ENCODE measurements at places on chromosomes 12 and 14. TPM values are rescaled to one million over a fixed set of nuclear protein-coding genes. Genes with fewer than 3 reads are reported as not detected.

OTX2 gene
- not detected for total RNA-seq

HCAR3 gene
- total RNA-seq = not detected

CLEC4C gene
- 0.39 TPM for total RNA-seq

RFX4 gene
- not detected for total RNA-seq

CMKLR1 gene
- total RNA-seq = 0.54 TPM

KLHL33 gene
- 0.27 TPM for total RNA-seq

DGKA gene
- total RNA-seq = 239 TPM

SALL2 gene
- total RNA-seq = 2.5 TPM

VASH1 gene
- 2.7 TPM for total RNA-seq

DNA sequence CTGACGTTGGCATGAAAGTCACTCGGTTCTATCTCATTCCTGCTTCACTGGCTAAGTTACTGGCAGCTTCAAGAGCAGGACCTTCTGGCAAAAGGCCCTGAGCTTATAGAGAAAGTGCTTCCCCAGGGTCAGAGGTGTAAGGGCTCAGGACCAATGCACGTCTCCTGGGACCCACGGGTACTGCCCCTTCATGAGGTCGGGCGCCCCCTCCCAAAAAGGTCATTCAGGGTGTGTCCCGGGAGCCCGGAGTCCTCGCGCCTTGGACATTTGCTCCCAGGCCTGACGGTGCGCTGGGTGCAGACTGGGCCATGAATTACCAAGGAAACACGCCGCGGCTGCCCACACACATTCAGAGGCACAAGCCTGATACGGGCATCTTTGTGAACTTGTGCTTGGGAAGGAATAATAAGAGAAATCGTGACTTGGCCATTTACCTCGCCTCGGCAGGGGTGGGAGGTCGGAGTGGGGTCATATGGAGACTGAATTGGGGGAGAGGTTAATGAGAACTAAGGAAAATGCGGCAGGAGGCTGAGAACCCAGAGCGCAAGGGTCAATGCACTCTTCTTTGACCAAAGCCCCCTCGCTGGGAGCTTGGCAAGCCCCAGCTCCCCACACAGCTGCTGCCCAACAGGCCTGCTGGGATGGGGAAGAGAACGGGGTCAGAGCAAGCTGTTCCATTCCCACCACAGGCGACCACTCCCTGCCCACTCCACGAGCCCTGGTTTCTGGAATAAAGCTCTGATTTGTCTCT is 15.7 kb upstream of the SLC6A12 start:
- no peak overlapping the region for H3K27ac ChIP-seq
- H3K4me3 ChIP-seq = no peak overlapping the region
- H3K36me3 ChIP-seq = no peaks in the 10 kb centered on the region
- no peaks in the 10 kb centered on the region for H3K27me3 ChIP-seq

DNA sequence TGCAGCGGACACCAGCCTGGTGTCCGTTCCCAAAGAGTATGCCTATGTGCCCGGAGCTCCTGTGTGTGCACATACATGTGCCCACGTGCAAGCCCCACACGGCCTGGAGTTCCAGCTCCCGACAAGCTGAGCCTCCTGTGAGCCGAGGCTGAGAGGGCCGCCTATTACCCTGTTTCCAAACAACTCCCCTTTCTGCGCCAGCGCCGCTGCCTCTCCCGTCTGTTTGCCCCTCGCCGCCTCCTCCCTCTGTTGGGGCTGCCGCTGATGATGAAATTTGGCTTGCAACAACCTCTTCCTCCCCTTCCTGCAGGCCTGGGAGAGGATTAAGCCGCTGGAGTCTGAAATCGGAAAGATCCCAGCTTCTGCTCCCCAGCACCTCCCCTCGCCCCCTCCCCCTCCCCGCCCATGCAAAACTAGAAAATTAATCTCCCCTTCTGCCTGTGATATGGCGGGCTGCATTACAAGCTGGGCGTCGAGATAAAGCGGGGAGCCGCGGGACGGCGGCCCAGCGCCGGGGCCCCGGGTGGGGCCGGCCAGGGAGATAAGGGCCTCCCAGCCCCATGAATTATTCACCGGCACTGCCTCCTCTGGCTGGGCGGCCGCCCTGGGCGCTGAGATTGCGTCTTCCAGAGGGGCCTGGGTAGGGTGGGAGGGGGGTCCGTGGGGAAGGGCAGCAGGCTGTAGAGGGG is 6.8 kb upstream of the ASIC1 start:
- peaks cover 4% of the 10 kb centered on the region for H3K4me1 ChIP-seq
- no peaks in the 10 kb centered on the region for H3K27me3 ChIP-seq
- no peak overlapping the region for H3K4me3 ChIP-seq
- DNase-seq = no peak

DNA sequence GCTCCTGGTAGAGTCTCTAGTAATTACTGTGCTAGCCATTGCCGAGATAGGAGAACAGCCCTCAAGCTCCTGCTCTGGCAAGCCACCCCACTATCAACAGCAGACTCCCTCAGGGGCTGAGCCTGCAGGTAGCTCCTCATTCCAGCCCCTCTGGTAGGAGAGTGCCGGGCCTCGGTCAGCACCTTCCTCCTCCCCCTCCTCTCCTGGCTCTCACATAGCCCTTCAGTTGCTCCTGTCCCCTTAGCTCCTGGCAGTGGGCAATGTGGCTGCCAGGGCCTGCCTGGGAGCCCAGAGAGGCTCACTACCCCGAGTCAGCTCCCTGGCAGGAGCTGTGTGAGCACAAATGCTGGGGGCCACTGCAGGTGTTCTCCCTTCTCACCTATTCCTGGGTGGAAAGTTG is 52.0 kb downstream of the IQSEC3 start:
- no peak for DNase-seq
- H3K4me3 ChIP-seq = no peak overlapping the region
- no peak overlapping the region for H3K27ac ChIP-seq
- H3K4me1 ChIP-seq = no peaks in the 10 kb centered on the region
- H3K27me3 ChIP-seq = peaks cover 3% of the 10 kb centered on the region
- no peaks in the 10 kb centered on the region for H3K36me3 ChIP-seq

DNA sequence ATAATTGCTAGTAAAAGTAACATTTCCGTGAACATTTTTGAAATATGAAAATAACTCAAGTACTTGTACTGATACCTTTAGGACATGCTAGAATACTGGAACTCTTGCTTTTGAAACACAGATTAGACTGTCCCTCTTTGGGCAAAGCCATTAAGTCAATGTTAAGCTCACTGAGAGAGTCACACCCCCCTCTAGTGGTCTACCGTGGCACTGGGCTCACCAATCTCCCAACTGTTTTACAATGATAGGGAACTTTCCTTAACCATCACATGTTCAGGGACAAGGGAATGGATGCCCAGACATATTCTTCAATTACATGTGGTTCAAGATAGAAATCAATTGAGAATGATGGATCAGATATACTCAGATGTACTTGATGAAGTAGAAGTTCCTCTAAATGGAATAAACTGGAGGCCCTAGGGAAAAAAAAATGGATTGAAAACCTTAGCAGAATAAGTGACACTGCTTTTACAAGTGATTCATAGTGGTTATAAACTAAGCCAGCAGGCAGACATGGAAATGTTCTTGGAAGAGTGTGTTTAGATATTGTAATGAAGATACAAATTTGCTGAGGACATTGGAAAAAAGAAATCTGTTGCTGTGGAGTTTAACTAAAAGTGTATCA is 17.8 kb downstream of the NANOG start:
- no peaks in the 10 kb centered on the region for H3K27me3 ChIP-seq
- peak; percentile 57 for DNase-seq
- H3K4me3 ChIP-seq = no peak overlapping the region

- no peaks in the 10 kb centered on the region for H3K27me3 ChIP-seq
- H3K4me3 ChIP-seq = no peak overlapping the region
- no peaks in the 10 kb centered on the region for H3K36me3 ChIP-seq
- no peaks in the 10 kb centered on the region for H3K4me1 ChIP-seq
- H3K27ac ChIP-seq = no peak overlapping the region
Measured at GRCh38 chr14:103836976-103837725, 10.2 kb downstream of the PPP1R13B start.

DNA sequence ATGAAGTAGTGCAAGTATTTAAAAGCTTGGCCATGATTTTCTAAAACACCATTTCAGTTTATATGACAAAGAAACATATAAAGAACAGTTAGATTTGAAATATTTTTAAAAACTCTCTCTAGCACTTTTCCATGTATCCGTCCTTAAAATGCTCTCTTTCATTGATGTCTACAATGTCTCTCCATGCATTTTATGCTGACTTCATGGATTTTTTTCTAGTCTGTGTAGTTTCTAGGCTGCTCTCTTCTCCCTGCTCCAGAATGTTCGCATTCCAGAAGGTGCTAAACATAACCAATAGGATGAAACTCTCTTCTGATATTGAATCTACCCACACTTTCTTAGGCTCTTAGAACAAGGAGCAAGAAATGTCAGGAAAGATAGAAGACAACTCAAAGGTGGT is 124.8 kb downstream of the PLCZ1 start:
- no peak overlapping the region for H3K27ac ChIP-seq
- H3K4me3 ChIP-seq = no peak overlapping the region
- no peak for DNase-seq

GRCh38 chr12:75503459-75503858 is 8.0 kb downstream of the KRR1 start:
- H3K36me3 ChIP-seq = peaks cover 25% of the 10 kb centered on the region
- H3K4me3 ChIP-seq = no peak overlapping the region
- DNase-seq = no peak
- H3K4me1 ChIP-seq = no peaks in the 10 kb centered on the region

DNA sequence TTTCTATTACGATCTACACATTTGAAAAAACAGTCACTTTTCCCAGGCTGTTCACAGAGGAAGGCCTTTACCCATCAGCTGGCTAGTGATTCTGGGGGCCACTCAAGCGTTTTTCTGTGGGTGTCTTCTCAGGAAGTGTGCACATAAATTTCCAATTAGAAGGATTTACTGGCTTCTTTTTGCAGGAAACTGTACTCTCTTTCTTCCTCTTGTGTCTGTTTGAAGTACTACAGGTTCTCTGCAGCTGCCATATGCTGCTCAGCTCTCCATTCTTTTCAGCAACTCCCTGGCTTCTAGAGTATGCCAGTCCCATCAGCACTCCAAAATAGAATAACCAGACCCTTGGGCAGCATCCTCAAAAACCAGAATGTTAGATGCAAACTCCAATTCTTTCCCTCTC is 110.4 kb upstream of the NAV3 start:
- no peak overlapping the region for H3K4me3 ChIP-seq
- no peak overlapping the region for H3K27ac ChIP-seq
- H3K27me3 ChIP-seq = no peaks in the 10 kb centered on the region
- no peaks in the 10 kb centered on the region for H3K36me3 ChIP-seq

GRCh38 chr12:128365032-128365431 is 98.1 kb downstream of the TMEM132C start:
- no peak overlapping the region for H3K27ac ChIP-seq
- H3K4me3 ChIP-seq = no peak overlapping the region
- no peak for DNase-seq
- no peaks in the 10 kb centered on the region for H3K4me1 ChIP-seq
- no peaks in the 10 kb centered on the region for H3K27me3 ChIP-seq

- DNase-seq = no peak
- no peak overlapping the region for H3K27ac ChIP-seq
- H3K4me1 ChIP-seq = no peaks in the 10 kb centered on the region
- no peaks in the 10 kb centered on the region for H3K27me3 ChIP-seq
Measured at GRCh38 chr12:91104812-91105466, 6.4 kb downstream of the LUM start.

DNA sequence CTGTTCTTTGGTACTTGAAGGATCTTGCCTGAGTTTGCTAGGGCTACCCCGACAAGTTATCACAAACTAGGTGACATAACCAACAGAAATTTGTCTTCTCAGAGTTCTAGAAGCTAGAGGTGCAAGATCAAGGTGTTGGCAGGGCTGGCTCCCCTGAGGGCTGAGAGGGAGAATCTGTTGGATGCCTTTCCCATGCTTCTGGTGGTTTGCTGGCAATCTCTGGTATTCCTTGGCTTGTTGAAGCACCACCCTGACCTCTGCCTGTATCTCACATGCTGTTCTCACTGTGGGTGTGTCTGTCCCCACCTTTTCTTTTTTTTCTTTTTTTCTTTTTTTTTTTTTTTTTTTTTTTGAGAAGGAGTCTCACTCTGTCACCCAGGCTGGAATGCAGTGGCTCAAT is 81.2 kb downstream of the VCPKMT start:
- H3K4me1 ChIP-seq = peaks cover 24% of the 10 kb centered on the region
- no peak overlapping the region for H3K4me3 ChIP-seq
- no peak overlapping the region for H3K27ac ChIP-seq
- DNase-seq = no peak

DNA sequence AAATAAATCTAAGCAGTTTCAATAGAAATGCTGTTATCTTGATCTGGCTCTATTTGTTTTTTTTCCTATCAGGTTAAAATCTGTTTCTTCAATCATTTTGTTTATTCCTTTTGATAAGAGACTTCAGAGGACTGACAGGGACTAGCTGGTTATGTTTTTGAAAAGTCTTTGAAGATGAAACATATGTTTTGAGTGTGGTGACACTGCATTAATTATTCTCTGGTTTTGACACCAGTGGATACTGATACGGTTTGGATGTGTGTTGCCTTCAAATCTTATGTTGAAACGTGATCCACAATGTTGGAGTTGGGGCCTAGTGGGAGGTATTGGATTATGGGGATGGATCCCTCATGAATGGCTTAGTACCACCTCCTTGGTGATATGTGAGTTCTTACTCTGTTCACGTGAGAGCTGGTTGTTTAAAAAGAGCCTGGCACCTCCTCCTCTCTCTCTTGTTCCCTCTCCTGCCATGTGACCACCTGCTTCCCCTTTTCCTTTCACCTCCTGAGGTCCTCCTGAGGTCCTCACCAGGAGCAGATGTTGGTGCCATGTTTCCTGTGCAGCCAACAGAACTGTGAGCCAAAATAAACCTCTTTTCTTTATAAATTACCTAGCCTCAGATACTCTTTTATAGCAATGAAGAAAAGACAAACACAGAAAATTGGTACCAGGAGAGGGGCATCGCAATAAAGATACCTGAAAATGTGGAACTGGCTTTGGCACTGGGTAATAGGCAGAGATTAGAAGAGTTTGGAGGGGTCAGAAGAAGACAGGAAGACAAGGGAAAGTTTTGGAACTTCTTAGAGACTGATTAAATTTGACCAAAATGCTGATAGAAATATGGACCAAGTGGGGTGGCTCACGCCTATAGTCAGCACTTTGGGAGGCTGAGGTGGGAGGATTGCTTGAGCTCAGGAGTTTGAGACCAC is 23.0 kb downstream of the RASSF3 start:
- peaks cover 29% of the 10 kb centered on the region for H3K4me1 ChIP-seq
- peak overlapping the region; percentile 38 for H3K27ac ChIP-seq
- no peak overlapping the region for H3K4me3 ChIP-seq
- H3K36me3 ChIP-seq = peaks cover 21% of the 10 kb centered on the region

DNA sequence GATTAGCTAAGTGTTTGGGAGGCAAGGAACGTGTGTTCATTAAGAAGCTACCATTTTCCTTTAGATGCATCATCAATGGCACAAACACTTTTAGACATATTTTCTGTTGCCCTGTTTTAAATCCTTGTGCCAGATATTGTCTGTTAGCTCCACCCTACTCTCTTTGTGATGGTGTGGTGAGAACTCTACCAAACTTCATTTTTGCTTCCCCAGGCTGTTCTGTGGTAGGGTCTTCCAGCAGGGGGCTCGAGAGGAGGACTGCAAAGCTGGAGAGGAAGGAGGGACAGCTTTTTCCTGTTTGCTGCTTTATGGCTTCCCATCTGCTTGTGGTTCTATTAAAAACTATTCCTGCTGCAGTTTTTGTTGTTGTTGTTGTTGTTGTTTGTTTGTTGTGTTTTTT is 23.8 kb upstream of the STRAP start:
- no peak for DNase-seq
- no peak overlapping the region for H3K4me3 ChIP-seq
- H3K36me3 ChIP-seq = no peaks in the 10 kb centered on the region
- H3K4me1 ChIP-seq = no peaks in the 10 kb centered on the region
- H3K27me3 ChIP-seq = no peaks in the 10 kb centered on the region
